ENCODE measurements at places on chromosomes 4 and X. TPM values are rescaled to one million over a fixed set of nuclear protein-coding genes. Genes with fewer than 3 reads are reported as not detected.
A peak's percentile ranks its signal among the peaks of the same experiment; 100 is the strongest.

- no peak for DNase-seq
Observed at GRCh38 chrX:102745513-102745856, 24.9 kb downstream of the GPRASP3 start.

DNA sequence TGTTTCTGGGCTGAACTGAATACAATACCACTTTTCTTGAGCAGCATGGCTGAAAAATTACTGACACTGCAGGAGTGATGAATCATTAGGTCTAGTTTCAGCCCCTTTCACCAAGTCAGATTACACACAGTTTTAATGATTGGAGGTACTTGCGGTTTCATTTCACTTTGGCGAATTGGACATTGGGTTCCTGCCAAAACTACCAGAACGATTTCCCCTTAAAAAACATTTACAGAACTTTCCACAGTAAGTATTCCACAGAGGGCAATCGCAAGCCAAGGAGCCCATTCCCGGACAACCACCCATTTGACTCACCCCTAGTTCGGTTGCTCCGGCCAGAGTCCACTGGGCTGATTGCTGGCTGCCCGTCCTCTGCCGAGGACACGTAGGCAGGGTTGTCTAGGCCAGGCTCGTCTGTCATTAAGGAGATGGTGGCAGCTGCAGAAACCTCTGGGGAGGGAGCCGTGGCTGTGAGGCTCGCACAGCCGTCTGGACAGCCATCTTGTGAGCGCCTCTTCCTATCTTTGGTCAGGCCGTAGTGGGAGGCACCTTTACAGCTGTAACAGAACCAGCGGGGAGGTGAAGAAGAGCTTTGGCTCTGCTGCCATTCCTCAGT lies 83.5 kb downstream of the LNX1 start:
- DNase-seq = no peak

DNA sequence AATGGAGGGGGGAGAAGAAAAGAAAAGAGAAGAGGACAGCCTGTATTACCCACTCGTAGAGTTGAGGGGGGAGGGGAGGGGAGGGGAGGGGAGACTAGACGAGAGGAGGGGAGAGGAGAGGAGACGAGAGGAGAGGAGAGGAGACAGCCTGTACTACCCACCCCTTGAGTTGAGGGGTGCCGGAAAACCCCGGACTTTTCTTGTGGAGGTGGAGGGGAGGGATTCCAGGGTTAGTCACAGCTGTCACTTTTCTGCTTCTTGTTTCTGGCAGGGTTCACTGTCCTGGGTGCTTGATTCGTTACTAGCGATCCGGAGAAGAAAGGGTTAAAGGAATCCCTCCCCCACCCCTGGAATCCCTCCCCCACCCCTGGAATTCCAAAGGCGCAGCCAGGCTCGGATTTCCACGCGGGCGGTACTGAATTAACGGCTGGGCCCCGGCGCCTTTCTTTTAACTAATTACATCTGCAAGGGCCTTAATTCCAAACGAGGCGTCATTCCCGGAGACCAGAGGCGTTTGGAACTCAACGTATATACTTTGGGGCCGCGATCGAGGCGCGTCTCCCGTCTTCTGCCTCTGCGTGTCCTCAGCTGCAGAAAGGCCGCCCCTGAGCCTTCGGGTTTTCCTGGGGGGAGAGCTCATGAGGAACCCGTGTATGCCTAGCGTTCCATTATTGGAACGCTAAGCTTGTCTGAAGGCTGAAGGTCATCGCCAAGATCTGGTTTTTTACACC lies 20.1 kb upstream of the CSF2RA start:
- peak; percentile 81 for DNase-seq

DNA sequence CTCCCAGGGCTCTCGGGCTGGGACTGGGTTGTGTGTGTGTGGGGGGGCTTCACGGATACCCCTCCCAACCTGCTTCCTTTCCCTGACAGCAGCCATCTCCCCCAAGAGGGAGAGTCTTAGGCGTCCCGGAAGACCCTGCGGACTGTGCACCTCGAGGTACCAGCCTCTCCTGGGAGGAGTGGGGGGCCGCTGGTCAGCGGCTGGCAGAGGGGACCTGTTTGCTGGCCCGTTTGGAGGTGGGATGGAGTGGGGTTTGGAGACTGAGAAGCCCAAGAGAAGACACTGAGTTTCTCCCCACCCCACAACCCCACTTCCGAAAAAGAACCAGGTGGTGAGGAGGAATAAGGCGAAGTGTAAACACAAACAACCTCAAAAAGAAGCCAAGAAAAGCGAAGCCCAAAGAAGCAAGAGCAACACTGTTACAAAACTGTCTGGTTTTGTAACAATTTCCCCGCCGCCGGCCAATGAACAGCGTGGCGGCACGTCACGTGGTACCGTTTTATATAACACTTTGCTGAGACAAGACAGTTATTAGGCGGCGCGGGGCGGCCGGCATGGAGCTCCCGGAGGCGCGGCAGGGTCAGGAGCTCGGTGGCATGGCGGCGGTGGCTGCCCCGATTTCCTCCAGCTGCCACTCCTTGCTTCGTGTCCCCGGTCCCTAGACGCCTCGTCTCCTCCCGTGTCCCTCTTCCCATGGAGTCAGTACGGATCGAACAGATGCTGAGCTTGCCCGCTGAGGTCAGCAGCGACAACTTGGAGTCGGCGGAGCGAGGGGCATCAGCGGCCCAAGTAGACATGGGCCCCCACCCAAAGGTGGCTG lies at the start of gene LONRF3:
LONRF3 (plus strand) TSS at position 531 of the 820 bp plus-strand sequence; CDS start at position 694, 163 bp downstream.
- no peak for DNase-seq

Gene HELT
- 0.35 TPM for total RNA-seq

Gene NPY2R
- total RNA-seq = 0.41 TPM

Gene RIPPLY1
- total RNA-seq = not detected

Data from H1 (cell line).